ENCODE measurements at places on chromosomes 12 and 14.

- no peak for DNase-seq
Observed at GRCh38 chr14:44979273-44979672, 17.3 kb downstream of the TOGARAM1 start.

DNA sequence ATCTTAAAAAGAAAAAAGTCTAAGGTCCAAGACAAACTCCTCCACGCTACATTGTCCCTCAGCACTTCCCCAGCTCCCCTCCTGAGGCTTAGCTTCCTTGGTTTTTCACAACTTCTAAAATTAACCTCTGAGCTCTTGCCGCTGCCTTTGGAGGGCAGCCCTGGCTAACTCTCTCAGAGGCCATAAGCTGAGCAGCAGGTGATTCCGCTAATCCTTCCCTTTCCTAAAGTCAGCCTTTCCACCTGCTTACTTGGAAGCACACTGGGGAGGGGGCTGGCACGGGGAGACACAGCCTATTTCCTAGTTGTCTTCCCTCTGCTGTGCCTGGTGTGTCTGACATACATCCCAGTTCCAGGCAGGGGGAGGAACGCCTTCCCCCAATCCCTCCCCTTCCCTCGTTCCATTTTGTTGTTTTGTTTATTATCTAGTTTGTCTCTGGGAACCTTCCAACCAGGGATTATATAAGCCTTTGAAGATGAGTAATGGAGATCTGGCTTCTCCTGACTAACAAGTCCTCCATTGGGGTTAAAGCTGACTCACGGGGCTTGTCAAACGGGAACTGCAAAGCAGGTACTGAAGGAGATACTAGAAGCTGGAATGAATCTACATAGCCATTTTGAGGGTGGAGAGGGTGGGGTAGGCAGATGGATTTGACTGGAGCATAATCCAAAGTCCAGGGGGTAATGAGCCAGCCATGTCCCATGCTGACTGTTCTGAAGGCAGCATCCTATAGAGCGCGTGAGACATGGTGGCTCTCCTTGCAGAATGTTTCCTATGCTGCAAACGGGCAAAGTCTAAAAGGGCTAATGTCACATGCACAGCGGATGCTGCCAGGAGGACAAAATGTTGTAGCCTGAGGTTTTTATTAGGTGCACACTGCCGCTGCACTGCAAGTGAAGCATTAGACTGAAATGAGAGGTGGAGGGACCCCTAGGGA, 230.8 kb downstream of the FOXN3 start:
- no peak for DNase-seq

DNA sequence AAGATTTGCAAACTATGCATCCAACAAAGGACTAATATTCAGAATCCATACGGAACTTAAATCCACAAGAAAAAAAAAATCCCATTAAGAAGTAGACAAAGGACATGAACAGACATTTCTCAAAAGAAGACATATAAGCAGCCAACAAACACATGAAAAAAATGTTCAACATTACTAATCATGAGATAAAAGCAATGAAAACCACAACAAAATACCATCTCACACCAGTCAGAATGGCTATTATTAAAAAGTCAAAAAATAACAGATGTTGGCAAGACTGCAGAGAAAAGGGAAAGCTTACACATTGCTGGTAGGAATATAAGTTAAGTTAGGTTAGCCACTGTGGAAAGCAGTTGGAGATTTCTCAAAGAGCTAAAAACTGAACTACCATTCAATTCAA, 16.2 kb downstream of the CDK17 start:
- DNase-seq, result no peak

GRCh38 chr12:121325922-121326396, 26.3 kb downstream of the ANAPC5 start:
- no peak for DNase-seq

DNA sequence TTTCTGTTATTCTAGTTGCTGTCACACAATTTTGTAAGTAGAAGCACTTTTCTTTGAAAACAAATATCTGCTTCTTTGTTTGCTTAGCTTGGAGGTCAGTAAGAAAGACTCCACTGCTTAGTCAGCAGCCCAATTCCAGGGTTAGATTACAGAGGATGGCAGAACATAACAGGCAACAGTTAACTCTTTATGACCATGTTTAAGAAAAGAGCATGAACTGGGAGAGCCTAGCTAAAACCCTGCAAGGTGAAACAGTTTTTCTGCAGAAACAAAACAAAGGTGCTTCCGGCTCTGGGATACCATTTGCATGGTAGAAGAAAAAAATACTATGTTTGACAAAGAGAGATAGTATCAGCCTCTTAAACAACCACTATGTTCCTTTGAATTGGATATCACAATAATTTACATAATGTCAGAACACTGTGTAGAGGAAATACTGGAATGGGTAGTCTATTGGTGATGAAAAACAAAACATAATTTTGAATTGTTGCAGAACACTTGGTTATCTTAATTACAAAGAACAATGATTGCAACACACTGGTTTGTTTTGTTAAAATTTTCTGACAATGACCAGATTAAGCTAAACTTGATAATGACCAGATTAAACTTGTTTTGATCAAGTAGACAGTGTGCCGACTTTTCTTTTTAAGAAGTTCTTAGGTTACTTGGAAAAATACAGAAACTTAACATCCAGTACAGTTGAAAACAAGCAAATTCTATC, 22.4 kb upstream of the PPM1H start:
- DNase-seq, result no peak

GRCh38 chr12:90172524-90172923, 463.9 kb upstream of the ATP2B1 start:
- no peak for DNase-seq

- DNase-seq, result peak; percentile 58
Observed at GRCh38 chr14:21087294-21088091, 11.0 kb downstream of the ZNF219 start.

GRCh38 chr12:66387117-66387516, 84.8 kb downstream of the HELB start:
- no peak for DNase-seq

DNA sequence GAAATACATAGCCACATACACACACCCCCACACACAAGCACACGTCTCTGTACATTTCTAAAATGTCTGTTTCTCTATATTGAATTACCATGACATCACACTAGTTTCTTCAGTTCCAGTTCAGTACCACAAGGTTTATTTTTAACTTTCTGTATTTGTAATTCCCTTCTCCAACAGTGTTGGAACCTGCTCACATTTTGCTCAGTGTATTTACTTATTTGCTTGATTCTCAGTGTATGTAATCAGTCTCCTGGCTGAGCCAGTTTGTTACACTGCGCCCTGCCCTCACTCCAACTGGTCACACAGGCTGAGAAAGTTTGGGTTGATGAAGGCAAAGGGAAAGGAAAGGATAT, 67.1 kb downstream of the MON2 start:
- DNase-seq, result no peak

DNA sequence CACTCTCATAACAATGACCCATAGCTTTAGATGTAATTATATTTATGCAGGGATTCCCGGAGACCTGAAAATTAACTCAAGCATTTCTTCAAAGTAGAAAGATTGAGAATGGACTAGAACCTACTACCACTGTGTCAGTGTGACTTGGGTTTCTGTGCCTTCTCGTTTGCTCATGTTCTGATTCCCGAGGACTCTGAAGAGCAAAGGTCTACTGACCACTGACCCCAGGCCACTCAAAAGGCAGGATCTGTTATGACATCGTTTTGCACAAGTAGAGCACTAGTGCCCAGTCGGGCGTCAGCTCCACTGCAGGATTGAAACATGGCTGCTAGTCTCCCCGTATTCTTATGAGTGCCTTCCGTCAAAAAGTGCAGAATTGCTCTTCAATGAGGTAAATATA, 53.8 kb upstream of the DHRS4 start:
- DNase-seq, result no peak

DNA sequence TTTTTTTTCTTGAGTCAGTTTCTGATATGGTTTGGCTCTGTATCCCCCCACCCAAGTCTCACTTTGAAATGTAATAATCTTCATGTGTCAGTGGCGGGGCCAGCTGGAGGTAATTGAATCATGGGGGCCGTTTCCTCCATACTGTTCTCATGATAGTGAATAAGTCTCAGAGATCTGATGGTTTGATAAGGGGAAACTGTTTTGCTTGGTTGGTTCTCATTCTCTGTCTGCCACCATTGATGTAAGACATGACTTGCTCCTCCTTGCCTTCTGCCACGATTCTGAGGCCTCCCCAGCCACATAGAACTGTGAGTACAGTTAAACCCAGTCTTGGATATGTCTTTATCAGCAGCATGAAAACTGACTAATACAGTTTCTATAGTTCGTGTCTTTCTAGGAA, 42.9 kb downstream of the WNK1 start:
- peak; percentile 42 for DNase-seq

- DNase-seq, result no peak
Observed at GRCh38 chr12:97342130-97342529, 120.5 kb upstream of the RMST start.
